ENCODE measurements at places on chromosomes 3 and 15.

GRCh38 chr3:161406594-161407555 lies 35.6 kb upstream of the SPTSSB start:
- DNase-seq = no peak

GRCh38 chr3:116566478-116566960 lies 121.2 kb upstream of the LSAMP start:
- no peak for DNase-seq

GRCh38 chr3:88343264-88343663 lies 193.5 kb downstream of the C3orf38 start:
- DNase-seq = no peak

GRCh38 chr15:93214106-93214505 lies 125.1 kb upstream of the RGMA start:
- DNase-seq = no peak

DNA sequence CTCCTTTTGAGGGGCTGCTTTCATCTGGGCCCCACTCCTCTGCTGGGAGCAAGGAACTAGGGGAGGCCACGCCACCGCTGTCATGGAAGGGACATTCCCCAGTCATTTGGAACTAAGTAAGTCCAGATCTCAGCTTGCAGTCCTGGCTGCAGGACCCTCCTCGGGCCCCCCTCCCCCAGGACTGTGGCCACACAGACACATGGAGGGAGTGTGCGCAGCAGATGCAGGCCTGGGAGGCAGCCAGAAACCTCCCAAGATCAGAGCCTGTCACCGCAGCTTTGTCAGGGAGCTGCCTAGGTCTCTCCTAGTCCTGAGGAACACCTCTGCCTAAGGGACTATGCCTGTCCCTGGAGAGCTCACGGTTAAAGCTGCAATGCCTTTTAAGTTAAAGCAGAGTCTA lies 7.3 kb upstream of the SEMA3F start:
- no peak for DNase-seq

- DNase-seq = no peak
Observed at GRCh38 chr3:103210583-103210982, 775.8 kb downstream of the ZPLD1 start.

- DNase-seq = no peak
Observed at GRCh38 chr3:174220775-174221554, 638.2 kb upstream of the NAALADL2 start.

DNA sequence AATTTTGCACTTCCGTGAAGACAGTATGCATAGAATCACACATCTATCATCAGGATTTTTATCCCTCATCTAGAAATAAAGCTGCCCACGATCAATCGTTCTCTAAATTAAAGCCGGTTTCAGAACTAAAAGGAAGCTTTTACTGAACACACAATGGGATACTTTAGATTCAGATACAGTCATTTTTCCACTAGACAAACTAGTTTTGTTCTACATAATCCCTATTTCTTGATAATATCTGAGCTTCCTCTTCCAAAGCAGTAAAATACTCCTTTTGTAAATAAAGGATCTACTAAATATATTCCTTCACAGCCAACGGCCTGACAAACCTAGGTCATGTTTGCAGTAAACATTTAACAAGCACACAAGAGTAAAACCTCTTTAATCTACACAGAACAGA lies 2.0 kb upstream of the GANC start:
- no peak for DNase-seq
